ENCODE measurements at places on chromosomes 16 and 17.
A peak's percentile ranks its signal among the peaks of the same experiment; 100 is the strongest.

DNA sequence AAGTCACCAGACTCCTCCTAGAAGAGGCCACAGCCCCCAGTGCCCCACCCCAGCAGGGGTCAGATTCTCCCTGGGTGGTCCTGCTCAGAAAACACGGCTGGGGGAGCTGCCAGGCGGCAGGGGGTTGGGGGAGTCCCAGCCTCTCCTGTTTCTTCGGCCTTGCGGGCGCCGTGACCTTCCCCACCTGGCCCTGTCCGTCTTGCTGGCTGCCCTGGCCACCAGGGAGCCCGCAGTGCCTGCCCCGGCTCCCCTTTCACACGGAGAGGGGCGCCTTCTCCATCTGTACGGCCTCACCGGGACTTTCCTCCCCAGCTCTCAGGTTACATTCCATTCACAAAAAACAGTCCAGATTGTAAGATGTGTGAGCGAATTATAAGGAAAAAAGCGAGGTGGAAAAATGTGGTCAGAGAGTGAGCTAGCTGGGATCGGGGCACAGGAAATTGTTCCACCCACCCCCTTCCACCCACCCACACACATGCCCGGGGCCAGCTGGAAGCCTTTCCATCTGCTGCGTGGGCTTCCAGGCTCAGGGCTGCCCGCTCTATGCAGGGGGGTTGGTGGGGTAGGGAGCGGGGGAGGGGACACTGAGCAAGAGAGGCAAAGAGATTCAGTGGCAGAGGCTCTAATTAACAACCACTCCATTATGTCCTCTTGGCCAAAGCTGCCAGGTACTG is 14.6 kb upstream of the CIBAR2 start:
- DNase-seq: peak; percentile 86

- no peak for DNase-seq
These were observed 19.9 kb downstream of the ARL4D start for GRCh38 chr17:43418441-43419374.

DNA sequence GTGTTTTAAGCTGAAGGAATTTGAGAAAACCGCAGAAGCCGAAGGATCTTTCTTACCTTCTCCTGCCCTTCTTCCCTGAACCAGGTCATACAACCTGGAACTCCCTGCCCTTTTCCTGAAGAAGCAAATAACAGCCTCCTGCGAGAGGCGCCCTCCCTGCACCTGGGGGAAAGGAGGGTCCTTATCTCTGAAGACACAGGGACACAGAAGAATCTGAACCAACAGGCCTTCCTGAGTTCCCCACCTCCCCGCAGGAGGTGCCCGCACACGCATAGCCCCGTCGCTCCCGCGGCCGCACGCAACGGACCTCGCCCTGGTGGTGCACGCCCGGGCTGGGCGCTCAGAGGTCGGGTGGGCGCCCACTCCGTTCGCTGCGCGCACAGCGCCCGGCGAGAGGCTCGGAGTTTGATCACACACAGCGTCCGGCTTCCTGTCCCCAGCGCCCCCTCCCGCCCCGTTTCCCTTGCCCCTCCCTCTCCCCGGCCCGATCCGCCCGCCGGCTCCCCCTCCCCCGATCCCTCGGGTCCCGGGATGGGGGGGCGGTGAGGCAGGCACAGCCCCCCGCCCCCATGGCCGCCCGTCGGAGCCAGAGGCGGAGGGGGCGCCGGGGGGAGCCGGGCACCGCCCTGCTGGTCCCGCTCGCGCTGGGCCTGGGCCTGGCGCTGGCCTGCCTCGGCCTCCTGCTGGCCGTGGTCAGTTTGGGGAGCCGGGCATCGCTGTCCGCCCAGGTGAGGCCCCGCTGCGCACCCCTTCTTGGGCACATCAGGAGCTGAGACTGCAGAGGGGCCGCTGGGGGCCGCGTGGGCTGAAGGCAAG is at the start of gene TNFSF12:
TNFSF12 (plus strand) TSS at position 474 of the 816 bp plus-strand sequence; CDS start at position 570, 96 bp downstream.
- DNase-seq: peak; percentile 80

DNA sequence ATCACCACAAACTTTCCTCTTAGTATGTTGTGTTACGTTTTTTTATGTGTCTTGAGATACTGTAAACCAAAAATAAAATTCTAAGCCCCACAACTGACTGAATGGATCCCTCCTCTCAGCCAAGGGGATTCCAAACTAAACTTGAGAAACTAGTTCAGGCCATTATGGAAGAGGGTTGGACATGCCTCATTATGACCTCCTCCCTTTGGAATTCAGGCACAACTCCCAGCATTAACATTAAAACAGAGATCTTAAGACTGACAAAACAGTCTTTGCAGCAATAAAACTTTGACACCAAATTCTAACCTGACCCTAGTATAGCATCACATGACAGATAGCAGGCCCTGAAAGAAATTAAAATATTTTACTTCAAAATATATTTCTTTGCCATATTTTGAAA is 51.1 kb upstream of the SLC47A1 start:
- no peak for DNase-seq

DNA sequence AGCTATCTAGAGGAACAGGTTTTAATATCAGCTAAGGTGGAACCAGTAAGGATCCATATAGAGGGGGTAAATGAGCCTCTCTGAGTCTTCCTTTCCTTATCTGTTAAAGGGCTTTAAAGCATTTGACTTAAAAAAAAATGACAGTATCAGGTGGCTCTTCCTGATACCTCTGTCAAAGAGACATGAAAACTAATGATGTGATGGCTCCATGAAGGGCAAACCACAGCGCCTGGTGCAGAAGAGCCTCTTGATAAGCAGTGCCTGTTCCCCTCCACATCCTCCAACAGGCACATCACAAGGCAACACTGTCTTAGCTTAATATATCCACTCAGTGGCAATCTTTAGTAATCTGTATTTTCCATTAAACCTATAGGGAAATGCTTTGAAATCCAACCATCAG is 68.9 kb downstream of the USP31 start:
- DNase-seq: no peak

- DNase-seq: no peak
These were observed 325.5 kb downstream of the C16orf95 start for GRCh38 chr16:86991679-86992078.

All from left forelimb (tissue), 1 donor.